Cardiac atrium fibroblast (primary cell): ENCODE measurements at places on chromosomes 16 and 17. TPM values are rescaled to one million over a fixed set of nuclear protein-coding genes. Genes with fewer than 3 reads are reported as not detected.

RNF222 gene
- not detected in 2 replicates for total RNA-seq

HSD3B7 gene
- total RNA-seq: 6.8 and 11.6 TPM in 2 replicates

ITGAD gene
- total RNA-seq: not detected in 2 replicates

SERPINF2 gene
- 0.65 TPM in 1 of 2 replicates, not detected in the other for total RNA-seq

CD68 gene
- total RNA-seq: 19.3 and 30.1 TPM in 2 replicates

EFNB3 gene
- total RNA-seq: 6.6 and 7.0 TPM in 2 replicates

GNG13 gene
- not detected in 2 replicates for total RNA-seq

C17orf50 gene
- not detected in 2 replicates for total RNA-seq

KRT33A gene
- total RNA-seq: not detected in 2 replicates
